NAMALWA (cell line): ENCODE measurements at places on chromosomes 16 and 17.

GRCh38 chr17:9672691-9673090 is 27.4 kb downstream of the USP43 start:
- no peak for DNase-seq

GRCh38 chr16:70258065-70258464 is 6.3 kb upstream of the EXOSC6 start:
- DNase-seq: no peak

DNA sequence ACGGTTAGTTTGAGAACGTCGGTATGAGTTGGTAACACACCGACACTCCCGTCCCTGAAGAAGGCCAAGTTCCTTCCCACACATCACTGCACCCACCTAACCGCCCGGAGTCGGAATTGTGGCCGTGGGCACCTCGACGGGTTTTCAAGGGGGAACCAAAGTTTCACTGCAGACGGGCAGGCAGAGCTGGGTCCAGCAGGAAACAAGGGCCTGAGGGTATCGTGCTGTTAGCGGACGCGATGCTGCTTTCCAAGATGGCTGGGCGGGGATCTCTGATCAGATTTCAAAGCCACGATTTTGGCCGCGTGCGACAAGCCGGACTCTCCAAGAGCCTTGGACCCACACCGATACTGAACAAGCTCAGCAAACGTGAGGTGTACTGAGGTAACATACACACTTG is 82.3 kb upstream of the DOC2B start:
- DNase-seq: no peak

- no peak for DNase-seq
These were observed 29.7 kb upstream of the SSTR5 start for GRCh38 chr16:1042866-1043265.

DNA sequence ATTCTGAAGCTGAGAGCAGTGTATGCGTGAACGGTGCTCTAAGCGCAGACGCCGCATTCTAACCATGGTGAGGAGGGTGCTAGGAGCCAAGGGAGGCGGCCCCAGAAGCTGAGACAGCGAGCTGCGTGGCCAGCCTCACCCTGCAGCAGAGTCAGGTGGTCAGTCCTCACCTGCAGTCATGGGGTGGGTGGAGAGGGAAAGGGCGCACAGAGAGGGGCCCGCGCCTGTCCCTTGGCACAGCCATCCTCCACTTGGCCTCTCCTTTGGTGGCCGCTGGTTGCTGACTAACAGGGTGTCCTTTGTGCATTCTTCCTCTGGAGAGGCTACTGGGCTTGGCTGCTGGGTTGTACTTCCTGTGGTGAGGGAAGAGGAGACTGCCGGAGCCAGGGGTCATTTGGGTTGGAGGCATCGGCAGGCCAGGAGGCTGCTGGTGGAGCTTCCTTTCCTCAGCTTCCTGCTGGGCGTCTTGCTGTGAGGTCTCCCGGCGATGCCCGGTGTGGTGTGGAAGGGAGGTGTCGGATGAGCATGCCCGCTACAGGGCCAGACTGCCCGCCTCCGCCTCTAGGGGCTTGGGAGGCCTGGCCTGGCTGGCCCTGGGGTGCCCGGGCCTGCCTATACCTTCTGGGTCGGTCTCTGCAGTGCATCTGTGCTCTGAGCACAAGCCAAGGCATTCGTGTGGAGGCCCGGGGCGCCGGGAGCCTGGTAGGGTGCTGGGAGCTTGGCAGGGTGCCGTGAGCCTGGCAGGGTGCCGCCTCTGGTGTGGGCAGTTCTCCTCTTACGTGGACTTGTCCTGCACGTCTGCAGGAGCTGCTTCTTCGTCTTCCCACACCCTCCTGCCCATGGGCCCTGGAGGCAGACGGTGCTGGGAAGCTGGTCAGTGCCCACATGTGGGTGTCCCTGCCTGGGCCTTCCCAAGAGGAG is 17.4 kb downstream of the RNF213 start:
- DNase-seq: no peak

GRCh38 chr17:3609689-3610088 is 478 bp upstream of the TRPV1 start:
- no peak for DNase-seq

DNA sequence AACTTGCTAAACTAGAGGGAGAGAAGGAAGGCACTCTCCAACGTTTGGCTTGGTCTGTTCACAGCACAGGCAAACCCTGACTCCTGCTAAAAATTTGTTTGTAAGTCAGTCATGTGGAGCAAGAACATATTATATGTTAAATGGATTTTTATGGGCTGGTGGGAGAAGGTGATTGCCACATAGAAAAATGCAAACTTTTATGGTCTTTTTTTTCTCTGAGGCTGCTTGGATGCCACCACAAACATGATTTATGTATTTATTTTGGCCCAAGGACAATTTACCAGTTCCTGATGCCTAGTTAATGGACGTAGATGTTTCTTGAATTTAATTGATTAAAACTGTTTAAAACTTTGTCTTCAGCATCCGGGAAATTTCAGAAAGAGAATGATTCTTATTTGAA is 274.2 kb upstream of the MYOCD start:
- no peak for DNase-seq

DNA sequence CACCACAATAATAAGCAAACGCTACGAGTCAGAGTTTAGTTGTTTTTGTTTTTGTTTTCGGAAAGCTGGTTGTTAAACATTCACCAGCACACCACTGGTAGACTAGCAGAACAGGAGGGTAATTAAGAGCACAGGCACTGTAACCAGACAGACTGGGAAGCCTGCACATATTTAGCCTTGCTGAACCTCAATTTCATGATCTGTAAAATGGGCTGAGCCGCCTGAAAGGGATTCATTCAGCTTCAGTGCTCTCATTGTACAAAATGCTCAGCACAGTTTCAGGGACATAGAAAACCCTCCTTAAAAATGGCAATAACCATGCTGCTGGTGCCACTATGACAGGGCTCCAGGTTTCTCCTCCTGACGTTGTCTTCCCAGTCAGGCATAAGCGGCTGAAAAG is 66.4 kb downstream of the TMEM114 start:
- no peak for DNase-seq

DNA sequence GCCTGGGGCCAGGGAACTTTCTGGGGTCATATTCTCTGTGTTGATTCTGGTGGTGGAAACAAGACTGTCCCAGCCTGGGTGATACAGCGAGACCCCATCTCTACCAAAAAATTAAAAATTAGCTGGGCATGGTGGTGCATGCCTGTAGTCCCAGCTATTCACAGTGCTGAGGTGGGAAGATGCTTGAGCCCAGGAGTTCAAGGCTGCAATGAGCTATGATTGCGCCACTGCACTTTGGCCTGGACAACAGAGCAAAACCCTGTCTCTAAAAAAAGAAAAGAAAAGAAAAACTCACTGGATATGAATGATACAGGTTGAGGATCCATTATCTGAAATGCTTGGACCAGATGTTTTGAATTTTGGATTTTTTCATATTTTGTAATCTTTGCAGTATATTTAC is 13.6 kb downstream of the SCGB1C2 start:
- no peak for DNase-seq

- DNase-seq: no peak
These were observed 786 bp downstream of the TMC7 start for GRCh38 chr16:18984435-18985005.

- DNase-seq: no peak
These were observed 59.3 kb downstream of the USP10 start for GRCh38 chr16:84759061-84759460.
